ENCODE measurements at places on chromosomes 5 and 9.

- no peak for DNase-seq
Observed at GRCh38 chr9:92781899-92782298, 17.3 kb upstream of the BICD2 start.

DNA sequence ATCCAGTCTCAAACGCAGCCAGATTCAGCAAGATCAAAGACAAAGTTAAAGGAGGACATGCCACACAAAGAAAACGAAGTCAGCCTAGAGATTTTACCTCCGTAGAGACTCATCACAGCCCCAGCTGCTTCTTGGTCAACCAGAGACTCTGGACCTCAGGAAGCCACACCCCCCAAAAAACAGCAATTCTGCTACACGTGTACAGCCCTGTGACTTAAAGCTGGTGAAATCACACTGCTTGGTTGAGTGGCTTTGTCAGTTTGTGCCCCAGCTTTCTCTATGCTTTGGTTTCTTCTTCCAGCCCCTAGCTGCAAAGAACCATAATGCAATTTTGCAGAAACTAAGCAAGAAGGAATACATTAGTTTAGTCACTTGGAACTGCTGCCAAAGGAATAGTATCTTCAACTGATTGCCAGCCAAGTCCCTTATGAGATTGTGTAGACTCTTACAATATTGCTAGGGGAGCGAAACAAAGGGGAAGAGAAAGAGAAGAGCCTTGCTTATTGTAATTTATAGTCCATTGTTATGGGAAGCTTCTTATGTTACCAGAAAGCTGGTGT is 158.8 kb upstream of the ZNF462 start:
- DNase-seq, result no peak

DNA sequence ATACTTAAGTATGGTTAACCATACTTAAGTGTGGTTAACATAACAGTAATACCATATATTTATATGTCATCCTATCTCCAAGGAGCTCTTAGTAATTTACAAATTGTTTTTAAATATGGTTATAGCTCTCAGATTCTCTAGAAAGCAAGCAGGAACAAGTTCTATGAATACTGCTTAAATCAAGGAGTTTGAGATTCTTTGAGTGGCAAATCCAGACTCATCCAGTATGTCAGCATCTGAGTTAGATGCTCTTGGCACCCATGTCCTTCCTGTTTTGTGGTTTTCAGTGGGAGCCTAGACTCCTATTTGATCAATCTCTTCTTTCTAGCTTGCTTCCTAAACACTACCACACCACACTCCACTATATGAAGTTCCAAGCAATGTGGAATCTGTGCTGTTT is 114.7 kb upstream of the GDNF start:
- DNase-seq, result no peak

GRCh38 chr5:140141241-140141640 is 15.5 kb downstream of the IGIP start:
- no peak for DNase-seq

DNA sequence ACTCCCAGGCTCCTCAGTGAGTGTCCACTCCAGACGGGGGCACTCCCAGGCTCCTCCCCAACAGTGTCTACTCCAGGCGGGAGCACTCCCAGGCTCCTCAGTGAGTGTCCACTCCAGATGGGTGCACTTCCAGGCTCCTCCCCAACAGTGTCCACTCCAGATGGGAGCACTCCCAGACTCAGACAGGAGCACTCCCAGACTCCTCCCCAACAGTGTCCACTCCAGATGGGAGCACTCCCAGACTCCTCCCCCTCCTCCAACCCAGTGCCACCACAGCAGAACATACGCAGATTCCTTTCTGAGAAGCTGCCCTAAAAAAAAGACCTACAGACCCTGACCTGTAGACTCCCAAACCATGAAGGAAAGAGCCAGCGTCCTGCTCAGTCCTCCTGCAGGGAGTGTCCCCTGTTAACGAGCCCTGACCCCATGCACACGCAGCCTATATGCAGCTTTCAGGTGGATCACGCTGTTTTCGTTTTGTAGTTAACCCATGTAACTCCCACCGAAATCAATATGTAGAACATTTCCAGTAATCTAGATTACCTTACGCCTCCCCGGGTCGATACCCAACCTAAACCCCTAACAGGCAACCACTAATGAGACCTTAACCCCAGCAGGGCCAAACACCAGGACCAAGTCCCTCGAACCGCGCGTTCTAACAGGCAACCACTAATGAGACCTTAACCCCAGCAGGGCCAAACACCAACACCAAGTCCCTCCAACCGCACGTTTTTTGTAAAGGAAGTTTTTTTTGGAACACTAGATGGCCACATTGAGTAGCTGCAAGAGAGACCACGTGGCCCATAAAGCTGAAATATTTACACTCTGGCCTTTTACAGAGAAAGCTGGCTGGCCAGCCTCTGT is 15.7 kb downstream of the PNPLA7 start:
- DNase-seq, result no peak

DNA sequence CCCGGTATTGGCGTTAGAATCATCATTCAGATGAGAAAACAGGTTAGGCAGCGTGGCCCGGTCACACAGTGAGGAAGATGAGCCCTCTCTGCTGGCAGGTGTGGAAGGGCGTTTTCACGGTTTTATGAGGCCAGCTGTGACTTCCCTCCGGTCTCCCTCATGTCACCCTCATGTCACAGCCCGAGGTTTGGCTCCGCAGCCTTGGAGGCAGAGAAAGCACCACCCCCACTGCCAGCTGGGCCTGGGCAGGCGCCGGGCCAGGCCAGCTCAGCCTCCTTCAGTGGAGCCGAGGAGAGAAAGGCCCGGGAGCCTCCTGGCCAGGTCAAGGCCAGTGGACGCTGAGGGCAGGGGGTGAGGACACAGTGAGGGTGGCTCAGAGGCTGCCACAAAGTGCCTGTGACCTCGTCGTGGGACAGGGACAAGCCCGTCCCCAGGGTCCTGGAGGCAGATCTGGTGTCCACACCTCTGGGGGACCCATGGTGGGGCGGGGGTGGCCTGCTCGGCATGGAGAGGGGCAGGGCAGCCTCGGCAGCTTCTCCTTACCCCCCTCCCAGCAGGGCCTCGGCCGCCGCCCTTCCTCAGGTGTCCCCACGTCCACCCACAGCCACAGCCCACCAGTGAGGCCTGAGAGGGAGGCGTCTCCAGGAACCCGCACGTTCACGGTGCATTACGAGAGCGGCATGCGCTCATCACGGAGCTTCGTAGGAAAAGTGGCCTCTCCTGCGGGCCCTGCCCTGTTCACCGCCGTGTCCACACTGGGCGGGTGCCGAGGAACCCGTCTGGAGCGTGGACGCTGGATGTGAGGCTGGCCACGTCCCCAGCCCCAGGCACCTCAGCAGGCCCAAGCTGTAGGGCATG is 32.2 kb downstream of the EXD3 start:
- DNase-seq, result no peak

DNA sequence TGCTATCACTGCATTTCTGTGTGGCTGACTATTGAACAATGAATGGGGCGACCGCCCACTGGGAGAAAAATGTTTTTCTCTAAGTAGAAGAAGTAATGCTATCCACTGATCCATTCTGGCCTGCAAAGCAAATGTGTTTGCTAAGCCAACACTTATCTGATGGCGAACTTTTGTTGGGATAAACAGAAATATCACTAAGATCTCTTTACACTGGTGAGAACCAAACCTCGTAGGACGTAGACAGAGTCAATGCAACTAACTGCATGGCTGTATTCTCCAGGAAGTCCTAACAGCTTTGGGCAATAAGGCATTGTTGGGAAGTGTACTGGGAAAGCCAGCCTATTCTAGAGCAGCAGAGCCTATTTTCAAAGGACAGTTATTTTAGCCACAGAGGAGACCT is 77.7 kb downstream of the ANKH start:
- no peak for DNase-seq

GRCh38 chr5:58016877-58017276 is 443.0 kb downstream of the PLK2 start:
- no peak for DNase-seq

GRCh38 chr9:134138292-134138691 is 2.4 kb downstream of the WDR5 start:
- no peak for DNase-seq

DNA sequence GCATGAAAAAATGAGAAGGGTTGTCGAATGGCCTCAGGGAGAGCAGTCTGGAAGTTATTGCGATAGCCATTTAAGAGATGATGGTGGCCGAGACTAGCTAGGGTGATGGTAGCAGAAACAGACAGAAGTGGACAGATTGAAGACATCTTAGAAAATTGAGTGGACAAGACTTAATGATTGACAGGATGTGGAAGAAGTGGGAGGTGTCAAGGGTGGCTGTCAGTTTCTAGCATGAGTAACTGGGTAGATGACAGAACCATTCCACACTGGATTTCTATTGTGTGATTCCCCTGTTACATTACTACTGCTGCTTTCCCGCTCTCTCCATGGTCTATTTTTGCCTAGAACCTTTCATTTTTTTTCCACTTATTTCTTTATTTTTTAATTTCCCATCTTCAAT is 12.6 kb downstream of the CHMP5 start:
- DNase-seq, result no peak

DNA sequence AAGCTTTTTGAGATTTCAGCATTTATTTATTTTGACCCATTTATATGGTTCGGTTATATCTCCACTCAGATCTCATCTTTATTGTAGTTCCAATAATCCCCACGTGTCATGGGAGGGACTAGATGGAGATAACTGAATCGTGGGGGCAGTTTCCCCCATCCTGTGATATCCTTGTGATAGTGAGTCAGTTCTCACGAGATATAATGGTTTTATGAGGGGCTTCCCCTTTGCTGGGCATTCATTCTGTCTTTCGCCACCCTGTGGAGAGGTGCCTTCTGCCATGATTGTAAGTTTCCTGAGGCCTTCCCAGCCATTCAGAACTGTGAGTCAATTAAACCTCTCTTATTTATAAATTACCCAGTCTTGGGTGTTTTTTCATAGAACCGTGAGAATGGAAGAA is 96.5 kb upstream of the PCSK1 start:
- DNase-seq, result no peak

DNA sequence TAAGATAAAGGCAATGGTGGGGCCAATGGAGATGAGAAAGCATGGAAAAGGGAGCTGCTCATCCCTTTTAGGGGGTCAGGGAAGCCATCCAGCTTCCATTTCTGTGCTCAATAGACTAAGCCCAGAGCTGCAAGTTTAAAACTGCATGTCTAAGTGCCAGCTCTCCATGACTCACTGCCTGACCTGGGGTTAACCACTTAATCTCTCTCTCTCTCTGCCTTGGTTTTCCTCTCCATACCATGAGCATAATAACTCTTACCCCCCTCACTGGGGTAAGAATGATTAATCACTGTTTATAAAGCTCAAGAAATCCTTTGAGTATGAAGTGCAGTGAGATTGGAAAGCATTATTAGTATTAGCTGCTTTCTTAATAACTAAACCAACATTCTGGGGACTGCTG is 1382.4 kb upstream of the WWC1 start:
- DNase-seq, result no peak

GRCh38 chr5:180665682-180666404 is 16.4 kb upstream of the FLT4 start:
- DNase-seq, result no peak

DNA sequence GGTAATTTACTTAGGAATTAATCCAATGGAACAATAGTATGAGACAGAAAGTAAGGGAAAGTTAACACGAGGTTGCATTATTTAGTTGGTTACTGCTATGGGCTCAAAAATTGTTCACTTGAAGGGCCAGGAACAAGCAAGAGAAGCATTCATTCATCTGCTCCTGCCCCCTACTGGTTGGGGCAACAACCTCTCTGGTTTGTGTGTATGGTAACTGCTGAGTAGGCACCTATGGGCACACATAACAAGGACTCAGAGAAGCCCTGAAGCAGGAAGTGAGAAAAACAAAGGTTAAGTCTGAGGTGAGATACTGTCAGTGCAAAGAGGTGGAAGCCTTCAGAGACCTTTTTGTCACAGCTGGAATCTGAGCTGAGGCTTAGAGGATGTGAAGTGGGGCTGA is 34.4 kb upstream of the RANBP6 start:
- no peak for DNase-seq

- no peak for DNase-seq
Observed at GRCh38 chr9:112819635-112820496, 69.3 kb downstream of the SNX30 start.

DNA sequence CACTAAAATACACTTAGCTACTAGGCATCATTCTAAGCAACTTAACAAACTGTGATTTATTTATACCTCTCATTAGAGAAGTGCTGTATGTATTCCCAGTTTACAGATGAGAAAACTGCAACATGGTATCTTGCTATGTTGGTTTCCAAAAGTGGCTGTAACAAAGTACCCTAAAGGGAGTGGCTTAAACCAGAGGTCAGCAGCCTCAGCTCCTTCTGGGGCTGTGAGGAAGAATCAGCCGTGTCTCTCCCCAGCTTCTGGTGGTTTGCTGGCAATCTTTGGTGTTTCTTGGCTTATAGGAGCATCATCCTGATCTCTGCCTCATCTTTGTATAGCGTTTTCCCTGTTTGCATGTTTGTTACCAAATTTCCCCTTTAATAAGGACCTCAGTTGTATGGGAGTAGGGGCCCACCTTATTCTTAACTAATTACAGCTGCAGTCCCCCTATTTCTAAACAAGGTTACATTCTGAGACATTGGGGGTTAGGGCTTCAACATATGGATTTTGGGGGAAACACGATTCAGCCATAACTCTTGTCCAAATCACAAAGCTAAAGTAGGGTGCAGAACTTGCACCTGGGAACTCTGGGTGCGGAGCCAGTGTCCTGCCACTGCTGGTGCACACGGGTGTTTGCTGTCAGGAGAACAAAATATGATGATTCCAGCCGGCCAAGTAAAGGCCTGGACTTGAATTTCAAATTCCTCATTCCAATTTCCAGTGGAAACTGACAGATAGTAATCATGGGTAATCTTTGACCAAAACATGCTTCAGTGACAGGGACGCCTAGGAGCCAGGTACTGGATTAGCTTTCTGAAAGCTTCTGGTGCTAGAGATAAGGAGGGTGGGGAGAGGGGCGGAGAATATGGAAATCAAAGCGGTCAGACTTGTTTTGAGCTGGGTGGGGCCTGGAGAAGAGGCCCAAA is 43.3 kb downstream of the RAI14 start:
- no peak for DNase-seq

DNA sequence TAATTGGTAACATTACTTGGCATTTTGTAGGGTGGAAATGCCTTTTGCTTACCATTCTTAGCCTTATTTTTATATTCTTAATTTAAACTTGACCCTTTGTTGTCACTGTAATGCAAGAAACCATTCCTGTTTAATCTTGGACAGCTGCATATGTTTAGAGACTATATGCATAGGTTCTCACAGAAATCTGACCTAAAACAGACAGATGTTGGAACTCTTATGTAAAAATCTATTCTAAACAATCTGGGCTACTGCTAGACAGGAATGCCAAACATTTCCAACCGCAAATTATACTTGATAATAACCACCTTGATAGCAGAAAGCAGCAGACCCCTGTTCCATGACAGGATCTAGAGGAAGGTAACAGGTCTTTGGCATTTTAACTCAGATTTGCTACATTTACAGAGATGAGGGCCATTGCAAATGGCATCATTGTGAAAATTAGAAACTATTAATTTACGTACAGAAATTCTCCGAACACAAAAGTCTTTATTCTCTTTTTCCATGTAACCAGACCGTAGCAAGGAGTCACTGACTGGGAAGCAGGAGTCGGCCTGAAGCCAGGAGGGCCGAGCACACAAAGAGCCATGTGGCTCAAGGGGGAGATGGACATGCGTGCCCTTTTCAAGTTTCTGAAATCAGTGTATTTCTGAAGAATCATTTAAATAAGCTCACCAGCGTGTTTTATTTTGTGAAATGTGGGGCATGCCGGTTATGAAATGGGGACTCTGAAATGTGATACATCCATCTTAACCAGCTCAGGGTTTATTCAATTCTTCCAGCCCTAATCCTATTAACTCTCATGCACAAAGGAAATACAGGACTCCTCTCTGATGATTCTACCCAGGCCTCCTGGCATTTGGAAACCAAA is 139.3 kb downstream of the AOPEP start:
- DNase-seq, result no peak

All from effector CD4-positive, alpha-beta T cell (primary cell).